ENCODE measurements at places on chromosomes 11 and 22.

- no peak for DNase-seq
These were observed 9.1 kb upstream of the CCDC179 start for GRCh38 chr11:22869325-22869724.

DNA sequence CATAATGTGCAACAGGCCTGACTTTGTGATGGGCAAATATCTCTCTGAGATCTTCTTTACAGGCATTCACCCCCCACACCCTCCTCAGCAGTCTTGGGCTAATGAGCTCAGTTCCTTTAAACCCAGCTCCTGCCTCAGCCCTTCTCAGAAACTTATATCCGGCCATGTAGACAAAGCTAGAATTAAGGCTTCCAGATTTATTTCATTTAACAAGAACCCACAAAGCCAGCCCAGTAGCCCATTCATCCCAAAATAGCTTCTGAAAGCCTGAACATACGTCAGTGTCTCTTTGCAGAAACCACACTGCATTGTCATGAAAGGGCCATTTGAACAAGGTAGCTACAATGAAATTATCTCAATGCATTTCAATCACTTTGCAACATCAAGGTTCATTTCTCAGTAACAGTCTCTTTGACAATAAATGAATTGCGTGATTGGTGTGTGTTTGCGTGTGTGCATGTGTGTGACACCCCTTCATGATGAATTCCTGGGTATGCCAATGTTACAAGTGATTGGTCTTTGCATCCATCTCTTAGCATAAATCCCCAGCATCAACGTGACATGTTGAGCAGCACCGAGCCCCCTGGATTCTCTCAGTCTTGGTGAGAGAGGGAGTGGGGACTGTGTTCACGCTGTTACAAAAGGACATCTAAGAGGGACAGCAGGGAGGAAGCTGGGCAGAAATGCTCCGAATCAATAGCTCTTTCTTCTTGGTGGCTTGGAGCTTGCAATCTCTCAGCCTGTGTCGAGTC, 299.6 kb downstream of the KIRREL3 start:
- DNase-seq: no peak

DNA sequence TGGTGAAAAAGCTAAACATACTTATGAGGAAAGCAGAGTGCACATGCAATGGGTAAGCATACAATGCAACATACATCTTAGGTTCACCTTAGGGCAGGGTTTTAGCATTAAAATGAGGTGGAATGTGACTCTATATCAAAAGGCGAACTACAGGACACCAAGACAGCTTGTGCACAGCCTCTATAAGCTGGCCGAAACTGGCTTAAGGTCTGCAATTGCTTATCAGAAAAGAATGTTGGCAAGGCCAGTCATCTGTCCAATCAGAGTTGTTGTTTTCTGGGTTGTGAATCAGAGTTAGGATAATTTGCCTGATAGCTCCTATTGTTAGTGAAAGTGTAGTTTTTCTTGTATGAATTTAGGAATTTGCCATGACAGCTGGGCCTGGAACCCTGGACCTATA, 76.5 kb downstream of the LRRC4C start:
- no peak for DNase-seq

DNA sequence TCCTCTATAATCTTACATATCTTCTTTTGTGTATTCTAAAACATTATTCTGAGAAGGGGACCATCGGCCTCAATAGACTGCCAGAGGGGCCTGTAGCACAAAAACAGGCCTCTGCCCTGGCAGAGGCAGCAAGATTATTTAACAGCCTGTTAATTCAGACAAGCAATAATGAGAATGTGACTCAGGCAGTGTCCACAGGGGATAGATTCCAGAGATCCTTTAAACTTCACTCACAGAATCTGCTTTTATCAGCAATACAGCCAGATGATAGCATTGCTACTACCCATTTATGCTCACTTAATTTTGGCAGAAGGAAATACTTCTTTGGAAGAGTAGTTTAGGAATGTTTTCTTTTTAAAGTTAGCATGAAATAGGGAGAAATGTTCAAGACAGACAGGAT, 44.9 kb downstream of the AAMDC start:
- DNase-seq: no peak

- no peak for DNase-seq
These were observed 25.0 kb upstream of the PHLDA2 start for GRCh38 chr11:2954263-2954662.

DNA sequence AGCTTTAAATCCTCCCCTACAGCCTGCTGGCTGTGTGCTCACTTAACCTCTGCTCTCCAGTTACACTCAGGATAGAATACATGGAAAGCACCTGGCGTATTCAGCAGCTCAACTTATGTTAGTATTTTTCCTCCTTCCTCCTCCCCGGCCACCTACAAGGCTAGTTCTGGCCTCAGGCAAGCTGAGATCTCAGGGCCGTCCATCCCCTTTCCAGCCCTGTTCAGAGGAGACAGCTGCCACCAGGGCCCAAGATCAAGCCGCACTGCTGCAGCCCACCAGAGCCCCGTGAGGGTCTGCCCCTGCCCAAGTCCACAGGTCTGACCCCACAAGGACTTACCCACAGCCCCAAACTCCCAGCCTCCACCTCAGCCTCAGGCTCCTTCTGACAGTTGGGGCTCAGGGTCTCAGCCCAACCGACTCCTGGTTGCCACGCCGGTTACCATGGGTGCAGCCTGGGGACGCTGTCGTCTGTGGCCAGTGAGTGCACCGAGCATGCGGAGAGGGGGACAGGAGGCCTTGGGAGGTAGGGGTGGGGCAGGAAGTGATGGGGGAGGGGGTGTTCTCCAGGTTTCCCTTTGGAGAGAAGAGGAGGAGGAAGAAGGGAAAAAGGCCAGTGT, at the start of gene C11orf16:
C11orf16 (minus strand) TSS at position 384 of the 617 bp plus-strand sequence. CDS start 639 bp downstream, outside the sequence.
- DNase-seq: no peak

GRCh38 chr11:124899383-124900145, 1.9 kb upstream of the ROBO4 start:
- no peak for DNase-seq

DNA sequence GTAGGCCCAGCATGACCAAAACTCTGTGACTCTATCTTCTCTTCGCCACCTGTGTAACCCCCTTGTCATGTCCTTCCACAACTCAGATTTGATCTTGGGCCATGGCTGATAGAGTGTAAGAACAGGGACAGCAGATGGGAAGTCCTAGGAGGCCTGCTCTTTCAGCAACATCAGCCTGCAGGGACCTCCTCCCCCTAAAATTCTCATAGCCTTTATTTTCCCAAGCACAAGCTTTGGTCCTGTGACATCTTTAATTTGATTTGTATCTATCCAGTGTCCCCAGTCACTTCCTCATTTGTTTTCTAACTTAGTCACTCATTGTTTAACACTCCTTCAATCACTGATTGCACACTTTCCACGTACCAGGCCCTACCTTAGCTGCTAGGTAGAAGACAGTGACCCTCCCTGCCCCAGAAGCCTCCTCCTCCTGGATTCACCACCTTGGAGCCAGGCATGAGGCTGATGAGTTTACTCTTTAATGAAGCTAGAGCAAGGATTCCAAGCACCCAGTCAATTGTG, 5.3 kb downstream of the UBQLN3 start:
- DNase-seq: no peak

DNA sequence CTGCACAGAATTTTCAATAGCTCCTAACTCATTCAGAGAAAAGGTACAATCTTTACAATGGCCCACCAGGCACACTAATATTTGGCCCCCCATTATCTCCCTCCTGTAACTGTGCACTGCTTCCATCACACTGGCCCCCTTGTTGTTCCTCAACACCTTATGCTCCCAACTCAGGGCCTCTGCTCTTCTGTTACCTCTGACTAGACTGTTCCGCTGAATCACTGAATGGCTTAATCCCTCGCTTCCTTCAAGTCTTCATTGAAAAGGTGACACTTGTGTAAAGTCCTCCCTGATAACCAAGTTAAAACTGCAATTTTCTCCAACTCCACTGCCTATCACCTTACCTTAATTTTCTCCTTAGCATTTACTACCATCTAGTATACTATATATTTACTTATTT, 21.8 kb downstream of the PIK3C2A start:
- DNase-seq: no peak

DNA sequence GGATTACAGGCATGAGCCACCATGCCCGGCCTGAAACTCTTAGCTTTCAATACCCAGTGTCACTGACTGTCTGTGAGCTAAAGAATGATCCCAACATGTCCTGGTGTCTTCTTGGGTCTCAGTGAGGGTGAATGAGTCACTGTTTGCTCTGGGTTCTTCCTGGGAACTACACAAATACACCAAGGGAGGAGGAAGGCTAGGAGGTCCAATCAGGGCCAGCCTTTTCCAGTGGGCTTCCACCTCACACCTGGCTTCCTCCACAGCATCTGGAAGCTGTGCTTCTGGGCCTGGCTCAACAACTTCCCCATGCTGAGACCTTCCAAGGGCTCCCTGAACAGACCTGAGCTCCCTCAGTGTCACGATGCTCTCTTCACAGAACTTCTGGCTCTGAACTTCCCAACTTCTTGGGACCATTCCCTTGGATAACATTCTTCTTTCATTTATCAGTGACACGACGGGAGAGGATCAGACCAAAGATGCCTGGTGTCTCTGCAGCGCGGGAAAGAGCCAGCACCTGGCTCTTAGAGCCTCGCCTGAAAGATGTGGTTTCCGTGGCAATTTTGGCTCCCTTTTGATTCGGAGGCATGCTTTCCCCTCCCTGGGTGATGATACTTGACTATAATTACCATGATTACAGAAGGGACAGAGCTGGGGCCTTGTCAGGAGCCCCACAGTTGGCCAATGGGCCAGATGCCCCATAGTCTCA, 22.3 kb upstream of the CHRM4 start:
- no peak for DNase-seq

GRCh38 chr11:74085542-74085892, 76.6 kb upstream of the UCP3 start:
- DNase-seq: peak; percentile 5

Data from T-helper 2 cell (primary cell).